ENCODE measurements at places on chromosomes 12 and 14.
A peak's percentile ranks its signal among the peaks of the same experiment; 100 is the strongest.

DNA sequence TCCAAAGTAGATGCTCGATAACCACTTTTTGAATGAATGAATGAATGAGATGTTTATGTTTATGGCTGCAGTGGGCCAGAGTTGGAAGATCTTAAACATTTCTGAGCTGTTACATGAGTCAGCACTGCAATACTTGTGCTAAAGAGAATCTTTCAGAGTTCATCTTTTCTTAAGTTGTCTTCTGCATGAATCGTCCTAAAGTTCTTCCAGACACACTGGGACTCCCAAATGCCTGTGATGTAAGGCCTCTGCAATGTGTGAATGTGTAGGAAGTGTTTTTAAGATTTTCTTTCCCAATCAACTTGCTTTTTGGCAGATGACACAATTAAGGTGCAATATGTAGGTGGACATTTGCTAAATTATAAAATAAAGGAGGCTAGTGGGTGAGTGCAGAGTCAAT is 50.3 kb upstream of the TRIM9 start:
- DNase-seq, result no peak

DNA sequence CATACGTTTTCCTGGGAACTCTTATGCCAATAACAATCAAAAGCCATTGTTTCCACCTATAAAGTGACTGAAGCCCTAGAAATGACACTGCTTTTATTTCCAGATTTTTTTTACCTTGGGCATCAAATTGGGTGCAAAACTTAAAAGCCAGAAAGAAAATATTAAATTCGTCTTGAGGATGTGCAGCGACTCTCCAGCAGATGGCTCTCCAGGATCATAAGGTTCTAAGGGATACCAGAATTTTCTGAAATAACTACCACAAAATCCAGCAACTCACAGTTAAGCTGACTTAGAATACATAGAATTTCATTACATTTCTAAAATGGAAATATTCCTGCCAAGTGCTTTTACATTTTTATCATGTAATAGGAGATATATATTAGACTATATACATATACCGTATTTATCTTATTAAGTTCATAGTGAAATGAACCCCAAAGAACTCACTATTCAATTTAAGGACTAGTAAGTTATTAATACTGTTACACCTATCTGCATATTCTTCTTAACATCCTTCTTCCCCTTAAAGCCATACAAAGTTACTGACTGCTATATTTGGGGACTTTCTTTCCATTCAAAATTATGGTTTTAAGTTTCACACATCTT is 44.0 kb downstream of the ARMH4 start:
- DNase-seq, result peak; percentile 37

DNA sequence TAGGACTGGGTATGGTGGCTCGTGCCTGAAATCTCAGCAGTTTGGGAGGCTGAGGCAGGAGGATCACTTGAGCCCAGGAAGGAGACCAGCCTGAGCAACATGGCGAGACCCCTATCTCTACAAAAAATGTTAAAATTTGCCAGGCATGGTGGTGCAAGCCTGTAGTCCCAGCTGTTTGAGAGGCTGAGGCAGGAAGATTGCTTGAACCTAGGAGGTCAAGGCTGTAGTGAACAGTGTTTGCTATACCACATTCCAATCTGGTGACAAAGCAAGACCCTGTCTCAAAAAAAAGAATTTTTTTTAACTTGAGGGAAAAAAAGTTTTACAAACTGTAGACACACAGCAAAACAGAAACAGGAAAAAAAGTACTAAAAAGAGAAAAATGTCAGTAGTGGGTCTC is 2.3 kb upstream of the MAP3K9 start:
- DNase-seq, result no peak

- DNase-seq, result no peak
These were observed 22.7 kb upstream of the PRICKLE1 start for GRCh38 chr12:42612231-42612613.

DNA sequence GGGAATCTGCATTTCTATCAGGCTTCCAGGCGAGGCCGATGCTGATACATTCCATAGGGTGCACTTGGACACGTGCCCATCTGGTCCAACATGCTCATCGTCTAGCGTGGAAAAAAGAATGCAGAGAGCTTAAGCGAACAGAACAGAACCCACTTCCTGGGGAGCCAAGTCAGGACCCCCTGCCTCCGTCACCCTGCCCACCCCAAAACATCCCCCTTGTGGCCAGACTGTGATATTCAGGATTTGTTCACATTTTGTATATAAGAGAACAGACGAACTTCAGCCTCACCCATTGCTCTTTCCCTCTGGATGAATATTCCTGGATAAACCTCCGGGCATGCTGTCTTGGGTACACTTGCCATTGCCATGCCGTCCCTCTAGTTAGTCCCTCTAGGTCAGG is 4.3 kb upstream of the PIWIL1 start:
- DNase-seq, result no peak

- DNase-seq, result no peak
These were observed 392.0 kb downstream of the RPL10L start for GRCh38 chr14:46259536-46259935.

DNA sequence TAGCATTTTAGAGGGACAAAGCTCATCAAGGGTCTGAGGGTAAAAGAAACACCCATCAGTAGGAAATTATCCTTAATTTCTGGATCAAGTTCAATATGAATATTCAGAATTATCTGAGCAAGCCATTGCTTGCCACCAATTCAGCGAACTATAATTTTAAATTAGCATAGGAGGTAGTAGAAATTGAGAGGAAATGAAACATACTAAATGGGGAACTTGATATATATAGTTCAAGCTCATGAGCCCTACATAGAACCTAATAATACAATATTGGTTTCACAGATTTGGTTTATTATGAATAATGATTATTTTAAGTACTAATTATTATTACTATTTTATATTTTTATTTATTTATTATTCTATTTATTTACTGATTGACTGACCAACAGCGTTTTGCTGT is 42.1 kb upstream of the GXYLT1 start:
- DNase-seq, result no peak

DNA sequence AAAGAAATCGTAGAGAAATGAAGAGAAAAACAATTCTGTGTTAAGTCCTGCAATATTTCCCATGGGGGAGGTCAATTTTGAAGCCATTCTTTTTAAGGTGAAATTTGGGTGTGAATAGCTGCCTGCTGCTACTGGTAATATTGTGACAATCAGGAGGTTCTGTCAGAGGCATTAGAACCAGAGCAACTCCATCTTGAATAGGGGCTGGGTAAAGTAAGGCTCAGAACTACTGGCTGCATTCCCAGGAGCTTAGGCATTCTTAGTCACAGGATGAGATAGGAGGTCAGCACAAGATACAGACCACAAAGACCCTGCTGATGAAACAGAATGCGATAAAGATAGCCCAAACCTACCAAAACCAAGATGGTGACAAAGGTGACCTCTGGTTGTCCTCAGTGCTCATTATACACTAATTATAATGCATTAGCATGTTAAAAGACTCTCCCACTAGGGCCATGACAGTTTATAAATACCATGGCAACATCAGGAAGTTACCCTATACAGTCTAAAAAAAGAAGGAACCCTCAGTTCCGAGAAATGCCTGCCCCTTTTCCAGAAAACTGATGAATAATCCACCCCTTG is 24.8 kb upstream of the MTHFD1 start:
- DNase-seq, result no peak

All from NCI-H1092 (cell line).